ENCODE measurements at places on chromosomes 5 and 9. TPM values are rescaled to one million over a fixed set of nuclear protein-coding genes. Genes with fewer than 3 reads are reported as not detected.

DNA sequence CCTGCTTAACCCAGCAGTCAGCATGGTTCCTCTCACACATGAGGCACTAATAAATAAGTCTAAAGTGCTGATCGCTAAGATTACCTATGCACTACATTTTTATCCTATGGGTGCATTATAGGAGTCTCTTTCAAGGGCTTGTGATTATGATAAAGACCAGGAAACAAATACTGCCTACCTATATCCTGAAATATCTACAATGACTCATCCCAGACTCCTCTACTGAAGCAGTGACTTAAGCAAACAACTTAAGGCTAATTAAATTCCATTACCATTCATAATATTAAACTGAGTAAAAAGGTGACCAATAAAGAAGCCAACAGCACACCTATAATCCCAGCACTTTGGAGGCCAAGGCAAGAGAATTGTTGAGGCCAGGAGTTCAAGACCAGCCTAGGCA is 338.4 kb downstream of the DNAH5 start:
- peaks cover 5% of the 10 kb centered on the region for H3K4me1 ChIP-seq
- no peaks in the 10 kb centered on the region for H3K36me3 ChIP-seq
- no peak for DNase-seq
- H3K4me3 ChIP-seq: no peak overlapping the region
- no peak overlapping the region for H3K27ac ChIP-seq
- no peaks in the 10 kb centered on the region for H3K27me3 ChIP-seq

DNA sequence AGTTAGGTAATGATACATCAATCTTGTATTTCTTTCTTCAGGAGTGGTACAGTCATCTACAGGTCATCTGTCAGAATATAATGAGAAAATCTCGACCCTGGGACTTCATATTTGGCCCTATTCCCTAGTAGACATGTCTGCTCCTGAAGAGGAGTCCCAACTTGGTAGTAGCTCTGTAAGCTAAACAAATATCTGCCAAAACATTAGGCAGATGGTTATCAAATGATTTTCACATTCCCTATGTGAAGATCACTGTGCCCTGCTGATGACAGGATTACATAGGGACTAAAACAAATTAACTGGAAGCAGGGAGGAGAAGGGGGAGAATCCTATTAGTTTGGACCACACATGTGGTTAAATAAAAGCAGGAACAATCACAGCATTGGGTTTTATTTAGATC is 138.6 kb upstream of the NFIB start:
- no peak for DNase-seq
- H3K4me1 ChIP-seq: peaks cover 5% of the 10 kb centered on the region
- H3K27ac ChIP-seq: no peak overlapping the region
- no peaks in the 10 kb centered on the region for H3K36me3 ChIP-seq

DNA sequence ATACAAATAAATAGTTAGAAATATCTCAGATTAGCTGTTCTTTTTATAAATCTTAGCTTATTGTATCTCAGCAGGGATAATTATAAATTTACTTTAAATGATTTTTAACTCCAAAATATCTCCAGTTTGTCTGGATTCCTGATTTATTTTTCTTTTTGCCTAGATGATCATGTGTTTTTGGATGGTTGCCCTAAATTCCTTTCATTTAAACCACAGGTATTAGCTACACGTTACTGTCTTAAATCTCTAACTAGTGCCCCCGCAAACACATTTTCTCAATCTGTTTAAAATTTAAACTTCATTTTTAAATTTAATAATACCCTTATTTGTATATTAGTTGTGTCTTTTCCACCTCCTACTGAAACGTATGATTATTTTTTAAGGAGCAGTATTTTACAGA is 5.6 kb downstream of the FER start:
- no peaks in the 10 kb centered on the region for H3K27me3 ChIP-seq
- no peak overlapping the region for H3K4me3 ChIP-seq
- DNase-seq: no peak
- peaks cover 14% of the 10 kb centered on the region for H3K4me1 ChIP-seq
- no peaks in the 10 kb centered on the region for H3K36me3 ChIP-seq

GRCh38 chr5:135092476-135092875 is 58.4 kb upstream of the PITX1 start:
- DNase-seq: no peak
- no peaks in the 10 kb centered on the region for H3K4me1 ChIP-seq
- no peak overlapping the region for H3K27ac ChIP-seq

DNA sequence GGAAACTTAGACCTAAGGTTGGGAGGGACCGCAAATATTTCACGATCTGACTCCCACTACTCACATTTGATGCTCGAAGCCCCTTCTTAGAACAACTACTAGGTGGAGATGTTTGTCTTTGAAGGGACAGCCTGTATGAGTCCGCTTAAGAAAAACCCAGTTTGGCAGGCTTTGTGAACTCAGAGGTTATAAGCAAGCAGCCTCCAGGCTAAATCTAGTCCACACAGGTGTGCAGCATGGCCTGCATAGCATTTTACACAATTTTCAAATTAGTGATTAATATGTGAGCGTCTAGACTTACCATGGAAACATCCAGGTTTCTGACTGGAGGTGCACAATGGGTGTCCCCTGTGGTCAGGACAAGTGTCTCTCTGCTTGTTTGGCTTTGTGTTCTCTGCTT is 127.1 kb downstream of the KIF4B start:
- H3K4me3 ChIP-seq: no peak overlapping the region
- peaks cover 31% of the 10 kb centered on the region for H3K4me1 ChIP-seq
- H3K36me3 ChIP-seq: no peaks in the 10 kb centered on the region
- peak overlapping the region; percentile 83 for H3K27ac ChIP-seq
- no peak for DNase-seq

The BHMT2 gene
- total RNA-seq: 0.11 TPM

Measured in WTC11 (cell line).